ENCODE measurements at places on chromosomes 4 and X.

DNA sequence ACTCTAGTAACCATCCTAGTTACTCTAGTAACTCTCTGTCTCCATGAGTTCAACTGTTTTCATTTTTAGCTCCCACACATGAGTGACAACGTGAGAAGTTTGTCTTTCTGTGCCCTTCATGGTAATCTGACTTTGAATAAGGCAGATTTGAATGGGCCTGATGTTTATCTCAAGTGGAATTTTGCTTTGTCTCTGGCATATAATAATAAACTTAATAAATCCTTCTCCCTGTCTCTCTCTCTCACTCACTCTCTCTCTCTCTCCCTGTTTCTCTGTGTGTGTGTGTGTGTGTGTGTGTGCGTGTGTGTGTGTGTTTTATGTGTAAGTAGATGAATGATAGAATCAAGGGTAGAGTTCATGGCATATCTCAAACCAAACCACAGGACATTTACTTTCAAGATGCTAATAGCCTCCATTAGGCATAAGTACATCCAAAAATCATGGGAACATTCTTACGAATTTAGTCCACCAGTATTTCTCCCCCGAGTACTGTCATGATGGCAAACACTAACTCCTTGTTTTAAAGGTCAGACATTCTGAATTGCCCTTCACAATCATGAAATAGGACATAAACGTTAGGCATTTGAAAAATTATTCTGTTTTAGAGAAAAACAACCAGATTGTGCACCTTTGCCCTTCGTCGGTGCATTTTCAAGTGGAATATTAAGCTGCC lies 193.1 kb downstream of the SPATA18 start:
- no peak for DNase-seq

- no peak for DNase-seq
Measured at GRCh38 chr4:183996868-183997267, 91.8 kb downstream of the STOX2 start.

DNA sequence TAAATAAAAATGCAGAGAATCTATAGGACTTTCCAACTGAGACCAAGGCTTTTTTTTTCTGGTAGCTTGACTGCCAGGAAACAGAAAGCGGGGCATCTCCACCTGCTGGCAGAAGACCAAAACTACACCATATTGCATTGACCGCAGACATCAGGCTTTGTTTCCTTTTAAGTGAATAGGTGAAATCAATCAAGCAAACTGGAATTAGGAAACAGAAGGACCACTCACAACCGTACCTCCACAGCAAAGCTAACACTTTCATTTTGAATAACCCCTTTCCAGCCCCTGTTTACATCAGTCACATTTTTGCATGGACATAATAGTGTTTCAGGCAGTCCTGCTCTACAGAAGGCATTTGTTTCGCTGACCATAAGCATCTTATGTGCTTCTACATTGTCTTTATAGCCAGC lies 218.2 kb downstream of the IDS start:
- DNase-seq, result peak; percentile 38

DNA sequence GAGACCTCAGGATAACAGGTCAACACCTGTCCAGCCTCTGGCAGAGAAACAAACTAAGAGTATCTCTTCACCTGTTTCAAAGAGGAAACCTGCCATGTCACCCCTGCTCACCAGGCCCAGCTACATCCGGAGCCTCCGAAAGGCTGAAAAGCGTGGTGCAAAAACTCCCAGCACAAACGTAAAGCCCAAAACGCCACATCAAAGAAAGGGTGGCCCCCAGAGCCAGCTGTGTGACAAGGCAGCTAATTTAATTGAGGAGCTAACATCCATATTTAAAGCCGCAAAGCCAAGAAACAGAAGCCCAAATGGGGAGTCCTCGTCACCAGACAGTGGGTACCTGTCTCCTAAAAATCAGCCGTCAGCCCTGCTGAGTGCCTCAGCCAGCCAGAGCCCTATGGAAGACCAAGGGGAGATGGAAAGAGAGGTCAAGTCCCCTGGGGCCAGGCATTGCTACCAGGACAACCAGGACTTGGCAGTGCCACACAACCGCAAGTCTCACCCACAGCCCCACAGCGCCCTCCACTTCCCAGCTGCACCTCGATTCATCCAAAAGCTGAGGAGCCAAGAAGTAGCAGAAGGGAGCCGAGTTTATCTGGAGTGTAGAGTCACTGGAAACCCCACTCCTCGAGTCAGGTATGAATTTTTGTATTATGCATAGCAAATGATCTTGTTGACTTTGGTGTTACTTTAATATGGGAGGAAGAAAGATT lies 15.1 kb downstream of the PALLD start:
- no peak for DNase-seq

GRCh38 chrX:151000861-151001331 lies 17.8 kb downstream of the HMGB3 start:
- DNase-seq, result no peak

GRCh38 chrX:152131525-152131924 lies 6.9 kb downstream of the MAGEA10 start:
- no peak for DNase-seq

DNA sequence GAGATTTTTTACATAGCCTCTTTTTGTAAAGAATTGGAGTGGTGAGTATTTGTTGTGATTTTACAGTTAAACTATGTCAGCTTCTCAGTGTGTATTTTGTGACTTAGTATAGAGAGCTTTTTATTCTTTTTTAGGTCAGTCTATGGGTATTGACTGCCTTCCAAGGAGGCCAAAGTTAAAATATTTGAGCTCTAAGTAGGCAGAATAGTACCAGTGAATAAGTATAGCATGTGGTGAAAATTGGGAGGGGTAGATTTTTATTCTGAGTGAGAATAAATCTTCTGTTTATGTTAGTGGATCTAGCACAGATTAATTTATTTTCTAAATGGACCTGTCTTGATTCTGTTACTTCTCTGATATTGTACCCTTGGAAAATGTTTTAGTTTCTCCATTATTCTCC lies 37.5 kb downstream of the HERC3 start:
- DNase-seq, result no peak
